ENCODE measurements at places on chromosomes 16 and 17. TPM values are rescaled to one million over a fixed set of nuclear protein-coding genes. Genes with fewer than 3 reads are reported as not detected.
A peak's percentile ranks its signal among the peaks of the same experiment; 100 is the strongest.

DNA sequence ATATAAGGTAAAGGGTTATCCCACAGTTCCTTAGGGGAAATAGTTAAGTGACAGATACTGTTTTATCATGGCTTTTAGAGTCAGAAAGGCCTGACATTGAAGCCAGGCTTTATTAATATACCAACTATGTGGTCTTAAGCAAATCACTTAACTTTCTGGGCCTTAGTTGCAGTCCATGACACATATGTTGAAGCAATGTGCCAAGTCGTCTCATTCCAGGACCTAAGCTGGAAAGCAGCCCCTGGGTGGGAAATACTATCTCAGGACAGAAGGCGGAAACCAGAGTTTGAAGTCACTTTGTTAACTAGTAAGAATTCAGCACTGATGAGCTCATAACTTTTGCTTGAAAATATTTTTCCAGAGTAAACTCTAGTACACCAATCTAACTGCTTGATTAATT is 80.0 kb downstream of the USP32 start:
- H3K4me3 ChIP-seq = no peak overlapping the region
- peaks cover 5% of the 10 kb centered on the region for H3K4me1 ChIP-seq
- H3K27ac ChIP-seq = no peak overlapping the region

GRCh38 chr17:82419540-82419939 is 1.2 kb upstream of the OGFOD3 start:
- H3K27me3 ChIP-seq = no peaks in the 10 kb centered on the region
- no peak overlapping the region for H3K27ac ChIP-seq
- no peak for DNase-seq
- no peaks in the 10 kb centered on the region for H3K36me3 ChIP-seq

- H3K4me1 ChIP-seq = no peaks in the 10 kb centered on the region
- no peaks in the 10 kb centered on the region for H3K27me3 ChIP-seq
- H3K4me3 ChIP-seq = no peak overlapping the region
These were observed 16.7 kb upstream of the IRF8 start for GRCh38 chr16:85882181-85882810.

DNA sequence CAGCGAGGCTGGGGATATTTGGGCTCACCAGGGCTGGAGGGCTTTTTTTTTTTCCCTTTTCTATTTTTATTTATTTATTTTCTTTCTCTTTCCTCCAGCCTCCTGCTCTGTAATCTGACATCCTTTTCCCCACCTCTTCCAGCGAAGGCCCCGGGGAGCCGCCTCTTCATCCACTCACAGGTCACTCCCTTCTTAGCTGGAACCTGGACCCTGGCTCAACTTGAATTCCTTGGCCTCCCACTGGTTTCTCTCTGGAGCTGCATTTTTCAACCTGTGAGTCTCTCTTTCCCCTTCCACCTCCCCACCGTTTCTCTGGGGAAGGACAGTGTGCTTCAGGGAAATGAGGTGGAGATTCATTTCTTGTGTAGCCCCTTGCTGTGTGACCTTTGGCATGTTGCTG is 82.0 kb downstream of the MRM1 start:
- H3K36me3 ChIP-seq = no peaks in the 10 kb centered on the region
- no peaks in the 10 kb centered on the region for H3K27me3 ChIP-seq
- no peak overlapping the region for H3K27ac ChIP-seq
- H3K4me3 ChIP-seq = no peak overlapping the region

- peaks cover 22% of the 10 kb centered on the region for H3K4me1 ChIP-seq
- no peak overlapping the region for H3K27ac ChIP-seq
- no peak overlapping the region for H3K4me3 ChIP-seq
These were observed 181.5 kb downstream of the ZNF423 start for GRCh38 chr16:49674351-49674851.

FLII gene
- 528 TPM for total RNA-seq

GRCh38 chr17:29138971-29139691 is 41.1 kb downstream of the MYO18A start:
- no peak for DNase-seq
- peak overlapping the region; percentile 47 for H3K4me3 ChIP-seq
- H3K4me1 ChIP-seq = peaks cover 45% of the 10 kb centered on the region

- H3K27ac ChIP-seq = no peak overlapping the region
- no peaks in the 10 kb centered on the region for H3K4me1 ChIP-seq
- H3K27me3 ChIP-seq = no peaks in the 10 kb centered on the region
- DNase-seq = no peak
- H3K36me3 ChIP-seq = peaks cover 64% of the 10 kb centered on the region
These were observed 9.7 kb downstream of the GAA start for GRCh38 chr17:80110927-80111701.

DNA sequence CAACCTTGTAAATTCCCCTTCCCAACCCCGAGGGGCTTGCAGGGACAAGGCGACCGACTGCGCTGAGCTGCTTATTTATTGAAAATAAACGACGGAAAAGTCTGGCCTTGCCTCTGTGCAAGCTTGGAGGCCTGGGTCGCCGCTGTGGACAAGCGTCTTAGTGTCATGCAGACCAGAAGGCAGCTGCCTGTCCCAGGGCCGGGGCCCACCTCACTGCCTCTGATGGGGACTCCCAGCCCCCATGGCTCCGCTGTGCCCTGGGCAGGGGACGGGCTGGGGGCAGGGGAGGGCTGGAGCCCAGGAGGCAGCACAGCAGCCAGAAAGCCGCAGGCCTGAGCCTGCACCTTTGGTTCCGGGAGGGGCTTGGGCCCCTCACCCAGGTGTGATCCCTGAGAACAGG is 20.7 kb downstream of the RABEP2 start:
- no peaks in the 10 kb centered on the region for H3K4me1 ChIP-seq
- peaks cover 19% of the 10 kb centered on the region for H3K36me3 ChIP-seq
- H3K27me3 ChIP-seq = no peaks in the 10 kb centered on the region
- no peak for DNase-seq

GRCh38 chr17:80349151-80349651 is 65.8 kb upstream of the ENDOV start:
- H3K27me3 ChIP-seq = no peaks in the 10 kb centered on the region
- no peak overlapping the region for H3K27ac ChIP-seq
- H3K36me3 ChIP-seq = peaks cover 100% of the 10 kb centered on the region
- H3K4me1 ChIP-seq = no peaks in the 10 kb centered on the region
- no peak for DNase-seq

DNA sequence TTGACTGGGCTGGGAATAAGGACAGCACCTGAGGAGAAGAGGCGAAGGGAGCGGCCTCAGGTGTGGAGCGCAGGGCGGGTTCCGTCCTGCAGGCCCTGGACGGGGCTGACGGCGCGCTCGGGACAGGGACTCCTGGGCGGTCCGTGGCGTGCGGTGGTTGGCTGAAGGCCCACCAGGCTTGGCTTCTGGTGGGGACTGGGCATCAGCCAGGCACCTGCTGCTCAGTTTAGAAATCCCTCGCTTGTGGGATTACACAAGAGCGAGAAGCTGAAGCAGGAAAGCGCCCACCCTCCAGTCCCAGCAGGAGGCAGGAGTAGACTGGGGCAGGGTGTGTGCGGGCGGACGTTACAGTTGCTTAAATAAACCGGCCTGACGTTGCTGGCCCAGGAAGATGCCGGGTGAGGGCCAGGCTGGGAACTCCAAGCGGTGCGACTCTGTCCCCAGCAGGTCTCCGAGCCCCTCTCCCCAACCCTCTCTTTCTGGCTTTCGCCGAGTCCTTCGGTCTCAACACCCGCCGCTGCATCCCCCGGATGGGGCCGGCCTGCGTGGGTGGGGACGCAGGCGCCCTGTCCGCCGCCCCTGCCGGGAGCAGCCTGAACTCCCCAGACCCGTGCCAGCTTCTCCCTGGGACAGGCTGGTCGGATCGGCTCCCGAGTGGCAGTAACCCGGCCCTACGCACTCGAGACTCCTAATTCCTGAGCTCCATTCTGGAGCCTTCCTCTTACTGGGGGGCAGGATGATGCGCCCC is 639 bp downstream of the MIF4GD start:
- peaks cover 18% of the 10 kb centered on the region for H3K36me3 ChIP-seq
- DNase-seq = no peak
- no peaks in the 10 kb centered on the region for H3K27me3 ChIP-seq
- peak overlapping the region; percentile 88 for H3K4me3 ChIP-seq
- peak overlapping the region; percentile 98 for H3K27ac ChIP-seq

- H3K4me3 ChIP-seq = no peak overlapping the region
- H3K27ac ChIP-seq = peak overlapping the region; percentile 94
- peaks cover 11% of the 10 kb centered on the region for H3K36me3 ChIP-seq
- no peak for DNase-seq
These were observed 338.1 kb downstream of the SEC14L1 start for GRCh38 chr17:77478899-77479298.

SEPTIN1 gene
- total RNA-seq = 2.5 TPM

DNA sequence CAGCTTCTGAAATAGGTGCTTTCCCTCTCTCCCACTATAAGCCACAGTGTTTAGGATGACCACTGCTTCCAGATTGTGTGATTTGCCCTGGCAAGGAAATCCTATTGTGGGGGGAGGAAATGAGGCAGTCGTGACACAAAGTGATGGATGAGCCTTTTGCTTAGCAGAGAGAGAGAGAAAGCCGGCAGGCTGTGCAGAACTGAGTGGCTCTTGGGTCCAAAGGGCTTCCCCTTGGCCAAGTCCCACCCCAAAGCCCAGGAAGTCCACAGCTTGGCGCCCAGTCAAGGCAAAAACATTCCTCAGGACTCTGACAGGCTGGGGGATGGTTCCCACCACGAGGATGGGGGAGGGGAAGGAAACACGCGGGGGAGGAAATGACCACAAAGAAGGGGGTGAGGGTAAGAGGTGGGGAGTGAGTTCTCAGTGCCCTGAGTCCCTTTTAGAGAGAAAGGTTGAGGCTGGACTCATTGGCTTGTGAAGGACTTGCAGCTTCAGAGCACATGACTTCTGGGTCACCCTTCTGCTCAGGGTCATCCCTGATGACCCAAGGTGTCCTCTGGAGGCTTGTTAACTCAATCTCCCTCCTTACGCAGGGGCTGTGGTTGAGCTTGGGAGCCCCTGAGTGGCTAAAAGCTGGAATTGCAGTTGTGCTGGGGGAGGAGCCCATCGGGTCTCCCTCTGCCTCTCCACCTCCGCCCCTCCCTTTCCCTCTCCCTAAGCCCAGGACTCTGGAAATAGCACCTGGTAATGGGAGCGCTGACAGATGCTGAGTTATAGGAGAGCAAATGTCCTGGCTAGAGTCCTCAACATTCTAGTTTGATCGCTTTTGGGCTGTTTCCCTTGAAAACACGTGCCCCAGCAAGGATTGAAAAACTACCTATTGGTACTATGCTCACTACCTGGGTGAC is 10.3 kb upstream of the MSL1 start:
- DNase-seq = peak; percentile 98
- H3K27ac ChIP-seq = peak overlapping the region; percentile 99

GRCh38 chr16:78405833-78406232 is 306.4 kb downstream of the WWOX start:
- DNase-seq = no peak
- no peaks in the 10 kb centered on the region for H3K36me3 ChIP-seq
- H3K4me3 ChIP-seq = no peak overlapping the region
- H3K27me3 ChIP-seq = no peaks in the 10 kb centered on the region

DNA sequence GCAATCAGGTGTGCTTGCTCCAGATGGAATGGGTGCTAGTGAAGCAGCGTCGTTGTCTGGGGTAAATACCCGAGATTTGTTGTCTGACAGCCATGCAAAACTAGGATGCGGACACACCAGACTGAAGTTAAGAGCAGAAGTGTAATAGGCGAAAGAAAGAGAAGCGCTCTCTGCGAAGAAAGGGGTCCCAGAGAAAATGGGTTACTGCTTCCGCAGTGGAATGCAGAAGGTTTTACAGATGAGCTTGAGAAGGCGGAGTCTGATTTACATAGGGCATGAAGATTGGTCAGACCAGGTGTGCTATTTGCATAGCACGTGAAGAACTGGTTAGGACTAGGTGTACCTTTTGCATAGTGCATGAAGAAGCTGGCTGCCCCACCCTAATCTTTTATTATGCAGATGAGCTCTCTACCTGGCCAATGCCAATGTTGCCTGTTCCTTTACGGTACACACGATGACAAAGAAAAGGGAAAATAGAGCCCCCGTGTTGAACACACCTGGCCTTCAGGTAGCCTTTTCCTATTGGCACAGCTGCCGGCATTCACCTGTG is 32.0 kb upstream of the SNN start:
- peaks cover 36% of the 10 kb centered on the region for H3K4me1 ChIP-seq
- H3K4me3 ChIP-seq = no peak overlapping the region
- H3K27ac ChIP-seq = no peak overlapping the region
- no peaks in the 10 kb centered on the region for H3K27me3 ChIP-seq
- DNase-seq = no peak
- no peaks in the 10 kb centered on the region for H3K36me3 ChIP-seq

EXOC3L1 gene
- total RNA-seq = 1.8 TPM

DNA sequence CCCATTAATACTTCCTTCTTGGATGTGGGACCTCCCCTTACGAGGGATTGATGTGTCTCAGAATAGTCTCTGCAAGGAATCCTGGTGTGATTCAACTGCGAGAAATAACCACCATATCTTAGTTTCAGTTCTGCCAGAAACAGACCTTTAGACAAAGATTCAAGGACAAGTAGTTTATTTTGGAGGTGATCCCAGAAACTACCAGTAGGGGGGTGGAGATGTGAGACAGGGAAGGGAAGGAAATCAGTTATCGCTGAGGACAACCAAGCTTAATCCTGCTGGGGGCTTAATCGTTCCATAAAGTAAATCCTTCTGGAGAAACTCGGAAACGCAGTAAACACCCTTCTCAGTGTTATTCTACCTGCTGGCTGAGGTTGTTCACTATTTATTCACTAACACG is 5.0 kb upstream of the SDR42E1 start:
- H3K27me3 ChIP-seq = no peaks in the 10 kb centered on the region
- H3K4me1 ChIP-seq = peaks cover 6% of the 10 kb centered on the region
- peak overlapping the region; percentile 7 for H3K4me3 ChIP-seq

DNA sequence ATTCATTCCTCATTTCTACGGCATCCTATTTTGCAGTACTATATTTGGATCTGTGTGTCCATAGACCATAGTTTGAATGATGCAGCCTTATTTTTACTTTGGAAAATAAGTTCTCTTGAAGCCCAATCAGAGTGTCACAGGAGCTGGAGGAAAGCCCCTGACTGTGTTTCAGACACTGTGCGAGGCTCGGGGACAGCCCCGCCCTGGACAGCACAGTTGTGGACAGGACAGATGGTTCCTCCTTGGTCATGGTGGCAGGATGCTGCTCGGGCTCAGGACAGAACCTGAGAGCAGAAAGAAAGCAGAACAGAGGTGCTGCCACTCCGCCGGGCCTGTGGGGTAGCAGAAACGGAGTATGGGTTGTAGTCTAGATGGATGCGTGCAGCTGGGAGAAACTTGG is 22.9 kb downstream of the BANP start:
- no peaks in the 10 kb centered on the region for H3K4me1 ChIP-seq
- H3K36me3 ChIP-seq = peaks cover 19% of the 10 kb centered on the region
- H3K27me3 ChIP-seq = no peaks in the 10 kb centered on the region

KRT33A gene
- not detected for total RNA-seq

GRCh38 chr17:19239544-19239943 is 2.4 kb downstream of the EPN2 start:
- H3K4me3 ChIP-seq = no peak overlapping the region
- H3K27me3 ChIP-seq = no peaks in the 10 kb centered on the region
- peaks cover 5% of the 10 kb centered on the region for H3K36me3 ChIP-seq
- H3K4me1 ChIP-seq = peaks cover 52% of the 10 kb centered on the region

ODAD4 gene
- 1.7 TPM for total RNA-seq

GRCh38 chr16:28078261-28078660 is 14.7 kb upstream of the GSG1L start:
- H3K27ac ChIP-seq = no peak overlapping the region
- H3K4me1 ChIP-seq = no peaks in the 10 kb centered on the region
- H3K4me3 ChIP-seq = no peak overlapping the region

RAPGEFL1 gene
- 2.4 TPM for total RNA-seq

CTU2 gene
- total RNA-seq = 11.5 TPM
